ENCODE measurements at places on chromosomes 5 and 9.

DNA sequence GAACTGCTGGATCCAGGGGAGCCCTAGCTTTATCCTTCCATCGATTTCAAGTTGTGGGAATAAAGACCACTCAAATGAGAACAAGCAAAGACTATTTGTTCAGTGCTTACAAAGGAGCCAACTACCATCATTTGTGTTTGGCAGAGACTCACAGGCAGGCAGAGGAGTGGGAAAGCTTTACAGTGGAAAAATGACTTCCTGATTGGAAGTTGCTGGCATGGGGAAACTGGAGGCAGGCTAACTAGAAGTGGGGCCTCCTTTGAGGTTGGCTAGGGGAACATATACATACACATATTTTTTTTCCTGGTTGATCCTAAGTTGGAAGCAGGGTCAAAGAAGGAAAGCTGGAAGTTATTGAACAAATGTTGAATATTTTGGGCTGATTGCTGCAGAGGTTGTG, 121.7 kb downstream of the ACTBL2 start:
- no peak for DNase-seq

- no peak for DNase-seq
These were observed 52.6 kb upstream of the ITGA1 start for GRCh38 chr5:52735139-52735538.

GRCh38 chr9:82167296-82167695, 178.7 kb downstream of the SPATA31D1 start:
- DNase-seq: no peak

DNA sequence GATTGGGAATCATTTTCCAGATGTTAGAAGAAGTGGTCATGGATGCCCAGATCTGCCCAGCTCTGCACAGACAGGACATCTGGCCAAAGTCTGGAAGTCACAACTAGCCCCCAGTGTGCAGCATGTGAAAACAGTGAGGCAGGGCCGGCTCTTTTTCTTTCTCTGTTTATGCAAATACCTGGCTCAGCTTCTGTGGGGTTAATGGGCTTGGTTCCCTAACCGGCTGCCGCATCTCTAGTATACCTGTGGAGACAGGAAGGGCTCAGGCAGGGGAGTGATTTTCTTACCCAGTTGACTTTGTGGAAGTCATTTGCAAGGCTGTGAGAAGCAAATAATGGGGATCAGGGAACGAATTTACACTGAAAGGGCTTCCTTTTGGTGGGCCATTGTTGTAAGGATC, 254.8 kb upstream of the PANK3 start:
- DNase-seq: no peak

DNA sequence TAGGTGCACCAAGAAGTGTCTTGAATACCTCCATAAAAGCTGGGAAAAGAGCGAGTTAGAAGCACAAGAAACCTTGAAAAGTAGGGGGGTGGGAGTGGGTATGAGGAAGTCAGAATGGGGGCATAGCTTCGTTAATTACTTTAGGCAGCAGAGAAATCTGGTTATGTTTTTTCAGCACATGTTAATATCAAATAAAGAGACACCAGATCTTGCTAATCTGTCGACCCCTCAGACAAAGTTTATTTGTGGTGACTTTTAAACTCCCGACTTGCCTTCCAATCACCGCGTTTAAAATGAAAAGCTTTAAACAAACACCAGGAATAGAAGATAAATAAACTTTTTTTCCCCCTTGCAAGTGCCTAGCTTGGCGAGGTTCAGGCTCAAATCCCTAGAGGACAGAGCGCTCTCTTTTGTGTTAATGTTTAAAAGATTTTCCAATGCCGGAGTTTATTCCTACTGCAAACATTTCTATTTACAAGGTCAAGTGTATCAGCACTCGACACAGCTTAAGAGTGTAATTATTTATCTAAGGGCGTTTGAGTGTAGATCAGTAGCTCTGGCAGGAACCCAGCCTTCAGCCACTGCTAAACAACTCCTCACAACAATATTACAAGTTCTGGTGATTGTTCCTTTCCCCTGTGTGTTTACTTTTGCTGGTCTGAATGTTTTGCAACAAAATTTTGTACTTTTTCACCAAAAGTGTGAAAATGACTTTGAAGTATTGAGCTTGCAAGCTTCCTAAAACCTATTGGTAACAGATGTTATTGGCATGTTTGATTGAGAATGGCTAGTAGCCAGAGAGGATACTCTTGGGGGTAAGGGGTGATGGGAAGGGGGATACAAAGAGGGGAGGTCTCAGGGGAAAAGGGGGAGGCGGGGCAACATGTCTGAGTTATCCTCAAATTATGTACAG, 3.8 kb downstream of the GAS1 start:
- DNase-seq: no peak

- DNase-seq: no peak
These were observed 536.0 kb upstream of the WWC1 start for GRCh38 chr5:167755420-167755819.

DNA sequence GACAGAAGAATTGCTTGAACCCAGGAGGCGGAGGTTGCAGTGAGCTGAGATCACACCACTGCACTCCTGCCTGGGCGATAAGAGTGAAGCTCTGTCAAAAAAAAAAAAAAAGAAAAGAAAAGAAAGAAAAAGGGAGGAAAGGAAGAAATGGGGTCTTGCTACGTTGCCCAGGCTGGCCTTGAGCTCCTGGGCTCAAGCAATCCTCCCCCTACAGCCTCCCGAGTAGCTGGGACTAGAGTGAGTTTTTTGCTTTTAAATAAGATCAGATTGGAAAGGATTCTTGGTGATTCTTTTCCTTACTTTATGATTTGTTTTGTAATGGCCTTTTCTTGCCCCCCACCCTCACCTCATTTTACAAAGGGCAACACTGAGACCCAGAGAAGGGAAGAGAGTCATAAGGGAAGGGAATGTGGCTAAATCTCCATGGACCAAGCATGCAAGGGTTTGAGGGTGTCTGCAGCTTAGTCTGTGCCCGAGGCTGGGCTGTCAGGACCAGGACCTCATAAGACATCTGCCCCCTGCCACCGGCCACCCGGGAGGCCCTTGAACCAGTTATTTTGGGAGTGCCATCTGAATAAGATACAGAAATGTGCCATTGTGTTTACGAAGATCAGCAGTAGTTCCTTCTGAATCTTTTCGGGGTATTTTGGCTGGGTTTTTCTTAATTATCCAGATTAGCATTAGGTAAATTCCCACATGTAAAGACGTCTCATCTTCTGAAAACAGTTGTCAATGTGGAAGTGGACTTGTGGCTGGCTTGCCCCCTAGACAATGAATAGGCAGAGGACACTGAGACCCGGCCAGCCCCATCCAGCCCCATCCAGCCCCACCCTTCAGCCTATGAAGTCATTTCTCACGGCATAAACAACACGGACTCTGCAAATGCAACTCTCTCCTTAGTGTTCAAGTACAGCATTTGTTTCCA, 44.5 kb upstream of the GRHPR start:
- DNase-seq: no peak

- no peak for DNase-seq
These were observed 17.9 kb downstream of the ZSWIM6 start for GRCh38 chr5:61349935-61350334.

DNA sequence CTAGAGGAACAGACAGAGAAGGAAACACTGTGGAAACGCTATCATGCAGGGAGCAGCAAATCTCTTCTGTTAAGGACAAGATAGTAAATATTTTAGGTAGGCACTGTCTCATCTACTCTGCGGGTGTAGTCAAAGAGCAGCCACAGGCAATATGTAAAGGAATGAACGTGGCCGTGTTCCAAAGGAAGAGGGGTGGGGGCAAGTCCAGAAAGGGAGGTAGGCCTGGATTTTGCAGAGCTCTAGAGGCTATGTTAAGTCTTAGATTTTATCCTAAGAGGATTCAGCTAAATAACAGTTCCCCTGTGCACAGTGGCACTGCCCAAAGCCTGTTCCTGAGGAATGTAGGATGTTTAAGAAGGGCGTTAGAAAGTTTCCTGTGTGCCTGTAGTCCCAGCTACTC, 161.6 kb downstream of the ACTL7B start:
- DNase-seq: no peak

GRCh38 chr9:93304574-93305496, 120.9 kb downstream of the WNK2 start:
- peak; percentile 87 for DNase-seq

DNA sequence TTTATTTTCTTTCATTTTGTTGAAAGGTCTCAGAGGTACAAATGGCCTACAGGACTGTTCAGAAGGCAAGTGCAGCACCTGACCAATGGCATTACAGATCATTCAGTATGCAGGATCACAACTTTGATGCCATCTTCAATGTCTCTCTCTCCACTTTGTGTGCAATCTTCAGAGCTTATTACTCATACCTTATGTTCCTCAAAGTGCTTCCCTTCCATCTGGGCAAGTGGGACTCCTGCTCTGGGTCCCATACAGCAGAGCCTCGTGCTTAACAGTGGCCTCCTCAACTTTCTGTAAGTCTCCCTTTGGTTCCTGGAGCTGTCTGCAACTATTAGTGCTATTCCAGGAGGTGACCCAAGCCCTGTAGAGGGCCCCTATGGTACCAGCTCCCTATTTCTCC, 358.4 kb upstream of the RPS23 start:
- no peak for DNase-seq

DNA sequence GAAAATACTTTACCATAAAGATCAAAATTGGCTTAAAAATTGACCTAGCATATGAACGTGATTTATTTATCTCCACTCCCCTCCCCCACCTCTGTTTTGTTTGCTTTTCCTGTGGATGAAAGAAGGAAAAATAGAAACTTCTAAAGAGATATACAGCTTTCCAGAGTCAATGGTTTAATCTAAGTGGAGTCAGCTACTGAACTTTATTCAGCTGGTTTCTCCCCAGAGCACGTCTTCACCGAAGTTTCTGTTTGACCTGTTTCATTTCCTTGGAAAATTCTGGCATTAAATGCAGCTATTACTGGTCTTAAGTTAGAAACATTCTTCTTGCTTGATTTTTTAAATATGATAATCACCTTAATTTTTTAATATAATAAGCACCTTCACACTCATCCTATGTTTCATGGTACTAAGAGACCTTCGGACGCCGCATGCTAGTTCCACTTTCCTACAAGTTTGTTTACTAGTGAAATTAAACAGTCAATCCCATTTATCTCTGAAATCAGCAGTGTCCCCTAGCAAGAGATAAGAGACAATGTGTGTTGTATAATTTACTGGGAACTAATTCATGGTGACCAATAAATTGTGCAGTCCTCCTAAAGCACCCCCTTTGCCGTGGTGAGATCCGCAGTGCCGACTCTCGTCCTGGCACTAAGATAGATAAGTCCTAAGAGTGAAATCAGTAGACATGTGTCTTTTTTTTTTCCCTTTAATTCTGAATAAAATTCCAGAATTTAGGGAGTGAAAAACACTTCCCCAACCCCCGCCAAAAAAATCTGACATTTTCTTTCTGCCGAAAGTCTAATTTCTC, 89.9 kb downstream of the ARL15 start:
- DNase-seq: peak; percentile 6

GRCh38 chr9:106897236-106897635, 34.3 kb downstream of the ZNF462 start:
- no peak for DNase-seq

DNA sequence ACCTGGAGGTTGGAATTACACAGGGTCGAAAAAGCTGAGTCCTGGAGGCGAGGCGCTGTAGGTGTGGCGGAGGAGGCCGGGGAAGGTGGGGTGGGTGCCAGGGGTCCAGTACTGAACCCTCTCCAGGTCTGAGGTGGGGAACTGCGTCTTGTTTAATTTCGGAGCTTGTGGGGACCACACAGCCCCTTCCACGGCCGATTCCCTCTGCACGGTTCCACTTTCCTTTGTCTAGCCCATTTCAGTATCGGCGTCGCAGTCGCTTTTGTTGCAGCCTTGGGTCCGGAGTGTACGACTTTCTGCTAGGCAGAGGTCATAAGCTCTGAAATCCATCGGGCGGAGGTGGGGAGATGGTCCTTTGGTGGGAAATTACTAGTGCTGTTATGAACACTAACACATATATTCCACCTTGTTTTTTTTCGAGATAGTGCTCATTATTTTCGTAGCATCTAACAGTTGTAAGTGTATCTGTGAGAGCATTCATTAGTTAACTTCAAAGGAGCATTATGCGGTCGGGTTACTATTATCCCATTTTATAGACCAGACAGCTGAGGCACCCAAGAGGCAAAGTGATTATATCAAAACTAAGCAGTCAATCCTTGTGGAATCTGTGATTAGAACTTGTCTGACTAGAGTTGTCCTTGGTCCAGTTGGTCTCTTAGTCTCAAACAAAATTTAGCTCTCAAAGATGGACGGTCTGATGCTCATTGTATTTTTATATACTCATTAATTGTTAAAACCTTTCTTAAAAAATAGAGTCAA, 737 bp downstream of the RNF180 start:
- DNase-seq: no peak

DNA sequence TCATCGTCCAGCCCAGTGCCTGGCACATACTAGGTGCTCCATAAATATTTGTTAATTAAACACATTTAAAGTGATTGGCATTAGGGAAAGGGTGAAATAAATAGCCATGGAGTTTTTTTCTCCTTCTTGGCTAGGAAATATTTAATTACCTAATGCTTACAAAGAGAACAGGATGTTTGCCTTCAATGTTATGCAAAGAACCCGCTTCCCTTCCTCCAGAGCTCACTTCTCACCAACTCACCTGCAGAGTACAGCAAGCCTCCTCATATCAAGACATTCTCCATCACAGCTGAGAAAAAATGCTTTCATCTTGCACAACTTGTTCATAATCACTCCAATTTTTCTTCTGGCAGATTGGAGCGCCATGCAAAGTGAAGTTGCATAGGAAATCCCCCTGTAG, 161.7 kb upstream of the STK32A start:
- no peak for DNase-seq

GRCh38 chr5:101102506-101102905, 199.4 kb upstream of the ST8SIA4 start:
- DNase-seq: no peak

DNA sequence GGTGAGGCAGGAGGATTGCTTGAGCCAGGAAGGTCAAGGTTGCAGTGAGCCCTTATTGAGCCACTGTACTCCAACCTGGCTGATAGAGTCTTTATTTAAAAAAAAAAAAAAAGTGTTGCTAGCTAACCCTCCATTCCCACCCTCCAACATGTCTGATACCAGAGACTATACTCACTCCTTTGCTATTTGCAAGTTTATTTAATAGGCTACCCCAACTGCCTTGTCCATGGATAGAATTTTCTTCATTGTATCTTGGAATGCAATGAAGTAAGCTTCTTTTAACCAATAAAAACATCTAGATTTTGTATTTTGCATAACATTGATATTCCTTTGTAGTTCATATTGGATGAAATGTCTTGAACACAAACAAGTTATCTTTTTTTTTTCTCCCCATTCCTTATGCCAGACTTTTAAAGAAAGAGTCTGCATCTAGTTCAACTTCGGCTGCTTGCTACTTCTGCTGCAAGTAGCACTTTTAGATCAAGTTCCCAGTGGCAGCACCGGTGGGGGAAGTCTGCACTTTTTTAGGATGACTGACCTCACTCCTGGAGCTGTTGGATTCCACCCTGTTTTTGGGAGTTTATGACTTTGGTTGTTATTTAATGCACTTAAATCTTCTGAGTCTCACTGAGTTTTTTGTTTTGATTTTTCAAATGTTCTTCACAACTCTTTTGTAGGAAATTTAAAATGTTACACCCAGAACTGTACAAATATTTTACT, 112.5 kb downstream of the UHRF2 start:
- DNase-seq: no peak

Data from SK-N-SH (cell line).